Activated CD8-positive, alpha-beta T cell treated with anti-CD3 and anti-CD28 coated beads, Interleukin-2, amount 10 ng/mL, durations not matched to agents 7 days and 5 days (primary cell): ENCODE measurements at places on chromosomes 1 and 21. TPM values are rescaled to one million over a fixed set of nuclear protein-coding genes. Genes with fewer than 3 reads are reported as not detected.

- no peaks in the 10 kb centered on the region for H3K4me1 ChIP-seq
- no peaks in the 10 kb centered on the region for H3K36me3 ChIP-seq
- no peak overlapping the region for H3K4me3 ChIP-seq
- H3K27me3 ChIP-seq = peaks cover 7% of the 10 kb centered on the region
- no peak overlapping the region for H3K27ac ChIP-seq
Measured at GRCh38 chr1:201080135-201080534, 32.1 kb downstream of the CACNA1S start.

MEAF6 gene
- 73.0 TPM for total RNA-seq

HP1BP3 gene
- total RNA-seq = 324 TPM

KLHDC8A gene
- total RNA-seq = not detected

SELP gene
- not detected for total RNA-seq

GRCh38 chr1:66929146-66929688, 4.4 kb downstream of the MIER1 start:
- peak overlapping the region; percentile 84 for H3K27ac ChIP-seq
- no peaks in the 10 kb centered on the region for H3K27me3 ChIP-seq
- peaks cover 54% of the 10 kb centered on the region for H3K4me1 ChIP-seq
- peaks cover 37% of the 10 kb centered on the region for H3K36me3 ChIP-seq
- peak overlapping the region; percentile 81 for H3K4me3 ChIP-seq
- DNase-seq = no peak

GRCh38 chr1:108871050-108871724, 5.6 kb upstream of the GPSM2 start:
- DNase-seq = no peak
- no peak overlapping the region for H3K27ac ChIP-seq
- peaks cover 1% of the 10 kb centered on the region for H3K4me1 ChIP-seq
- H3K36me3 ChIP-seq = no peaks in the 10 kb centered on the region

GRCh38 chr1:196207612-196208217, 400.5 kb downstream of the KCNT2 start:
- no peak overlapping the region for H3K4me3 ChIP-seq
- no peak for DNase-seq
- no peaks in the 10 kb centered on the region for H3K36me3 ChIP-seq
- no peaks in the 10 kb centered on the region for H3K4me1 ChIP-seq
- H3K27ac ChIP-seq = no peak overlapping the region

GRCh38 chr1:22131875-22132486, 10.9 kb downstream of the WNT4 start:
- H3K27ac ChIP-seq = no peak overlapping the region
- no peaks in the 10 kb centered on the region for H3K4me1 ChIP-seq
- peaks cover 4% of the 10 kb centered on the region for H3K27me3 ChIP-seq
- H3K4me3 ChIP-seq = no peak overlapping the region
- no peaks in the 10 kb centered on the region for H3K36me3 ChIP-seq

L1TD1 gene
- total RNA-seq = not detected

- no peaks in the 10 kb centered on the region for H3K4me1 ChIP-seq
- H3K27me3 ChIP-seq = no peaks in the 10 kb centered on the region
- H3K27ac ChIP-seq = no peak overlapping the region
- no peak overlapping the region for H3K4me3 ChIP-seq
- no peak for DNase-seq
Measured at GRCh38 chr1:58436615-58437297, 109.8 kb downstream of the OMA1 start.

- peaks cover 13% of the 10 kb centered on the region for H3K27me3 ChIP-seq
- H3K4me3 ChIP-seq = no peak overlapping the region
- H3K4me1 ChIP-seq = peaks cover 2% of the 10 kb centered on the region
- peaks cover 2% of the 10 kb centered on the region for H3K36me3 ChIP-seq
- no peak overlapping the region for H3K27ac ChIP-seq
Measured at GRCh38 chr1:172960019-172960418, 90.7 kb downstream of the TNFSF18 start.

DCST1 gene
- not detected for total RNA-seq

PROK1 gene
- total RNA-seq = not detected

DNA sequence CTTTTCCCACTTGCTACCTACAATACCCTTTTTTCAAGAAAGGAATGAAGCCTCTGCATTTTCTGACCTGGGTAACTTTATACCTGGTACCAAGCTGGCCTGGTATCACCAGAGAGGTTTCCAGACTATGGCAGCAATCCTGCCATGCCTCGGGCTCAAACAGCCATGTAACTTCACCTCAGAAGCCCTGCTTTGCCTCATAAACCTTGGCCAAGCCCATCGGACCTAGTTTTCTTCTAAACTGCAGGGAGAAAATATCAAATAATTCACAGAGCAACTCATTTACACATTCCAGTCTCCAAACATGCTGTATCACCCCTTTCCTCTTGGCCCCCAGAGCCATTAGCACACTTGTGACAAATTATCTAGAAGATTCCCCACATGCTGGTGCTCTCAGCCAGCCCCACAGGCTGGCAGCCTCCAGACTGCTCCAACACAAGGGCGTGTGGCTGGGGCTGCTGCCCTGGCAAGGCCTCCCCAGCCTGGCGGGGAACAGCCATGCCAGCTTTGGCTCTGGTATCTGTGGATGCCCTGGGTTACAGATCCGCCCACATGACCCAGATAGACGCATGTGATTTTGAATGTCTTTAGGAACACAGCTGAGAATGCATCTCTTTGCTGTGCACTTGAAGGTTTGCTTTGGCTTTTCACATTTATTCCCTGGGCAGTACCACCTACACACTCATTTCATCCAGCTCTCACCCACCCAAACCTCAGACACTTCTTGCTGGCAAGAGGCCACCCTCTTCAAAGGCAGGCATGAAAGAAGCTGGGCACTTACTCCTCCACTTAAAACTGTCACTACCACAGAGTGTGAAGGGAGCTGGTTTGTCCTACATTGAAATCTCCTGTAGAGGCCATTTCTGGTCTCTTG, 70.0 kb upstream of the BCAR3 start:
- DNase-seq = no peak
- peaks cover 44% of the 10 kb centered on the region for H3K4me1 ChIP-seq
- H3K27me3 ChIP-seq = no peaks in the 10 kb centered on the region
- H3K36me3 ChIP-seq = no peaks in the 10 kb centered on the region

GRCh38 chr1:94648225-94649007, 106.9 kb upstream of the F3 start:
- no peaks in the 10 kb centered on the region for H3K4me1 ChIP-seq
- H3K4me3 ChIP-seq = no peak overlapping the region
- H3K36me3 ChIP-seq = no peaks in the 10 kb centered on the region
- H3K27me3 ChIP-seq = no peaks in the 10 kb centered on the region

DNA sequence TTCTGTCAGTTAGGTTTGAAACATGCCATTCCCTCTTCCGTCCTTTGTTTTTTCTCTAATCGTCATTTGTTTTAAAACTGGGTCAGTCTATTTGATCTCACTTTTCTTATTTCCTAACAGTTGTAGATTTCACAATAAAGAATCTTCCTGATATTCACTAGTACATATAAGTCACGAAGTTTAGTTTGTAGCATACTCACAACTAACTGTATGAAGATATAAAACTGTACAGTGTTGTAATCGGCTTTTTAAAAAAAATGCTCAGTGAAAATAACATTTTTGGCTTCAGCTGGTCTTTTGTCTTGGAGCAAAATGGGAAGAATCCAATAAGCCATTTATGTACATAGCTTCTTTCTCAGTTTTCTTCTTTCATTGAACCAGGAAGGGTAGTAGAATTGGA, 78.3 kb downstream of the NCAM2 start:
- no peaks in the 10 kb centered on the region for H3K36me3 ChIP-seq
- DNase-seq = no peak
- no peak overlapping the region for H3K27ac ChIP-seq
- no peaks in the 10 kb centered on the region for H3K4me1 ChIP-seq
- no peaks in the 10 kb centered on the region for H3K27me3 ChIP-seq

ASCL5 gene
- not detected for total RNA-seq

IFFO2 gene
- total RNA-seq = 8.2 TPM

GRCh38 chr1:55285834-55286233, 70.7 kb upstream of the USP24 start:
- no peak overlapping the region for H3K4me3 ChIP-seq
- no peak overlapping the region for H3K27ac ChIP-seq
- H3K27me3 ChIP-seq = peaks cover 11% of the 10 kb centered on the region
- H3K4me1 ChIP-seq = peaks cover 3% of the 10 kb centered on the region
- DNase-seq = no peak

DNA sequence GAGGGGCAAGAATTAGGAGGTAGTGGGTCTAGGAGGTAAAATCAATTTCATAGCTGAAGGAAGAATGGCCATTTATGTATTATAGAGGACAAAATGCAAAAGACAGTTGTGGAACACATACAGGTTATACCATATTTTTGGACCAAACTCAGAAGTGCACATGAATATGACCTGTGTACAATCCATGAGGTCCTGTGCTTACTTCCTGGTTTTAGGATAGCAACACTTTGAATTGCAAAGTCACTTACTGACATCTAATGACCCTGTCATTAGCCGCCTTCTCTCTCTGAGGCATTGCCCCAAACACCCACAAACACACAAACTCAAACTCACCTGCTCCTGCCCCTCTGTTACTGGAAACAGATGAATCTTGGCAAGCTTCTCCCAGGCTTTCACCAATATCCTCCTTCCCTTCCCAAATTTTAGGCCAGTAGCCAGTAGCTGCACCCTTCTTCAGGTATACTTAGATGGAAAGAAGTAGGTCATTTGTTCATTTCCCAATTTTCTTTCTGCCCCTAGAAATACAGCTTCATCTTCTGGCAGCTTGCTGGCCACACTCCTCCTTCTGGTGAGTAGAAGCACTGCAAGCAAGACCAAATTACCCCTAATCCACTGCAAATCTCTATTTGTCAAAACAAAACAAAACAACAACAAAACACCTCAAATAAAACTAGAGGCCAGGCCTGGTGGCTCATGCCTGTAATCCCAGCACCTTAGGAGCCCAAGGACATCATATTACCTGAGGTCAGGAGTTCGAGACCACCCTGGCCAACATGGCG, 13.7 kb upstream of the RPL5 start:
- H3K4me3 ChIP-seq = no peak overlapping the region
- H3K27me3 ChIP-seq = peaks cover 25% of the 10 kb centered on the region
- peak; percentile 33 for DNase-seq

DNA sequence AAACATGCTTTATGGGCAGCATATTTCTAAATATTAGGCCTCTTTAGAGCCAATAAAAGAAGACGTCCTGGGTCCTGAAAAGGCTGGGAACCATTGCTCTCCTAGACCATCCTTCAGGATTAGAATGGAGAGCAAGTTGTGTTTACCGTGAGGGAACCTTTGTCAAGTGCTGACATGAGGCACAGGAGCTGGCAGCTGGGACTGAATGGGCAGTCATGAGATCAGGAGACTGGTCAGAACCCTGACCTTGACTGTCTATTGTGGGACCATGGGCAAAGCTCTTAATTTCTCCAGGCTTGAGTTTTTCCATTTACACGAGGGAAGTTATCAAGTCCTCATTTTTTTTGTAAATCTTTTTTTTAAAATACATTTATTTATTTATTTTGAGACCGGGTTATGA, 5.2 kb downstream of the PFKFB2 start:
- no peak for DNase-seq
- no peak overlapping the region for H3K27ac ChIP-seq
- no peak overlapping the region for H3K4me3 ChIP-seq
- H3K36me3 ChIP-seq = no peaks in the 10 kb centered on the region
- no peaks in the 10 kb centered on the region for H3K27me3 ChIP-seq
- H3K4me1 ChIP-seq = peaks cover 22% of the 10 kb centered on the region

- no peak overlapping the region for H3K4me3 ChIP-seq
- no peaks in the 10 kb centered on the region for H3K4me1 ChIP-seq
- H3K27me3 ChIP-seq = peaks cover 2% of the 10 kb centered on the region
- no peaks in the 10 kb centered on the region for H3K36me3 ChIP-seq
- no peak for DNase-seq
Measured at GRCh38 chr1:219419065-219419464, 193.8 kb downstream of the ZC3H11B start.

DNA sequence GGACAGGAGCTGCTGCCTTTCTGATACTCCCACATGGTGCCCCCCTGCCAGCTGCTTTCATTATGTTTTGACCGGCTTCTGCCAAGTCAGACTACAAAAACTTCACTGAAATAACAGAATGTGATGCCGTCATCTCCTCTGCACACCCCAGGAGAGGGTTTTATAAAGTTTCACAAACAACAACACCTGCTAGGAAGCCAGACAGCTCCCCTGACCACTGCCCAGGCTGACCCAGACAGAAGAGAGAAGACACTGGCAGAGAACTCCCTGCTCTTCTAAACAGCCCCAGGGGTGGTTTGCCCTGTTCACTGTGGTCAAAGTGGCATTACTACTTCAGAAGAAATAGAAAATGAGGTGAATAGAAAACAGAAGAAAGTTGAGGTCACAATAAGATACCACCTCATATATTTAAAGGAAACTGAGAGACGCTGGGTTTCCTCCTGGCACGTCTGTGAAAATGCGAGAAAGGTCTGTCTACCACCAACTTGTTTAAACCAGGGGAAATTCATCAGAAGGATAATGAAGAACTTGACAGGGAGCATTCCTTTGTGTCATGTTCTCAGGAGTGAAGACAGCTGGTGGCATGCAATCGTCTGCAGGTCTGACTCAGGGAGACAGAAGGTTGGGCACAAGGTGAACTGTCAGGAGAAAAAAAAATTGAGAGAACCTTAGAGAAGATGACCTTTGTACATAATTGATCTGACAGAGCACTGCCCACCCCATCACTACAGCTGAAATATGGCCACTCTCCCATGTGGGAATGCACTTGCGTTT, 119.0 kb upstream of the NFIA start:
- no peak for DNase-seq
- H3K36me3 ChIP-seq = no peaks in the 10 kb centered on the region
- H3K27ac ChIP-seq = no peak overlapping the region
- peaks cover 4% of the 10 kb centered on the region for H3K4me1 ChIP-seq

GRCh38 chr1:92026806-92027205, 3.0 kb upstream of the EPHX4 start:
- no peak overlapping the region for H3K4me3 ChIP-seq
- DNase-seq = no peak
- H3K4me1 ChIP-seq = peaks cover 11% of the 10 kb centered on the region
- H3K36me3 ChIP-seq = no peaks in the 10 kb centered on the region

DNA sequence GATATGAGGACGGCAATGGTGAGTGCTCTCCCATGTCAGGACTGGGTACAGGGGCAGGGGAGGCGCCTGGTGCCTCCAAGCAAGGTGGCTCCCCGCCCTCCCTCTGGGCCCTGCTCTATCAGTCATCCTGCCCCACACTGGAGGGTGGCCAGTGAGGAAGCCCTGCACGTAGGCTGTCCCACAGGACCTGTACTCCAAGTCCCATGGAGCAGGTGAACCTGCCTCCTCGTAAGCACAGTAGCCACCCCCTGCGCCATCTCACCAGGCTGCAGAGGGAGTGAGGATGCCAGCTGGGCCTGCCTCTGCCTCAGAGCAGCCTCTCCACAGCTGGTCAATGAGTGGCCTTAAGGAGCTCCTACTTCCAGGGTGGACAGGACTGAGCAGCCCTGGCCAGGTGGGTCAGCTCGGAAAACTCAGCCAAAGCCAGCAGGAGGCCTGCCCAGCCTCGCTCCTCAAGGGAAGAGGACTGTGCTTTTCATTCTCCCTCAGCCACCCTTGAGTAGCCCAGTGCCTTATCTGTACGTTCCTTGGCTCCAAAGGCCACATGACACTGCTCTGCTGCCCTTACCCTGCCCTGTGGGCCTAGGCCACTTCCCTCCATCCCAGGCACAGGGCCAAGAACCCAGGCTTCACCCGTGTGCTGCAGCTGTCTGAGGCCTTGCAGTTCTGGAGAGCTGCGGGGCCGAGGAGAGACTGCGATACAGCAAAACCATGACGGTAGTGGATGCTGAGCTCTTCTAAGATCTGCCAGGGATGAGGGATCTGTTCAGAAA, 39.6 kb downstream of the SLC45A1 start:
- peaks cover 11% of the 10 kb centered on the region for H3K36me3 ChIP-seq
- H3K4me1 ChIP-seq = no peaks in the 10 kb centered on the region
- no peak overlapping the region for H3K4me3 ChIP-seq
- DNase-seq = no peak
- no peaks in the 10 kb centered on the region for H3K27me3 ChIP-seq
